ENCODE measurements at places on chromosomes 3 and 15.

DNA sequence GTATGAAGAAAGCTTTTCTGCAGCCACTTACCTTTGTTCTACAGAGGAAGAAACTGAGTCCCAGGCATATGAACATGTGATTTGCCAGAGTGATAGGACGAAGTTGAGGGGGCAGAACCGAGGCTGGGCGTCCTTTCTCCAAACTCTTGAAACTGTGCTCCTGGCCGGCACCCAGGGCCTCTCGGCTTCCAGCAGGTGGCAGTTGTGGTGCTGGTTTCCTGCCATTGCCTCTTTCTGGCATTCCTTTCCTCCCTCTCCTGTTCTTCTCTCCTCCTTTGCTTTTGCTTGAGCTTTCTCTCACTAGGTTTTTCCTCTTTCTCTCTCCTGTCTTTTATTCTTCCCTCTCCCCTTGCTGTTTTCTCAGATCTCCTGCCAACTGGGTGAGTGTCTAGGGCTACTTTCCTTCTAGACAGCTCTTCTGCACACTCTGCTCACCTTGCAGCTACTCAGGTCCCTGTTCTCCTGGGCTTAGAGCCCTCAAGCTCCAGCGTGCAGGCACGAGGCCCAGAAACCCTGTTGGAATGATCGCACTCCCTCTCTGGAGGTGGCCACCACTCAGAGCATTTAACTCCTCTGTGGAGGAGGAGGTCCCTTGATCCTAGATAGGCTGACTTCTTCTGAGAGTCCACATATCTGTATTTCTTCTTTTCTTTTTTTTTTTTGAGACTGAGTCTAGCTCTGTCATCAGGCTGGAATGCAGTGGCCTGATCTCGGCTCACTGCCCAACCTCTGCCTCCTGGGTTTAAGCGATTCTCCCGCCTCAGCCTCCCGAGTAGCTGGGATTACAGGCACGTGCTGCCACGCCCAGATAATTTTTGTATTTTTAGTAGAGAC lies 26.2 kb downstream of the TRAK1 start:
- peak; percentile 33 for DNase-seq

DNA sequence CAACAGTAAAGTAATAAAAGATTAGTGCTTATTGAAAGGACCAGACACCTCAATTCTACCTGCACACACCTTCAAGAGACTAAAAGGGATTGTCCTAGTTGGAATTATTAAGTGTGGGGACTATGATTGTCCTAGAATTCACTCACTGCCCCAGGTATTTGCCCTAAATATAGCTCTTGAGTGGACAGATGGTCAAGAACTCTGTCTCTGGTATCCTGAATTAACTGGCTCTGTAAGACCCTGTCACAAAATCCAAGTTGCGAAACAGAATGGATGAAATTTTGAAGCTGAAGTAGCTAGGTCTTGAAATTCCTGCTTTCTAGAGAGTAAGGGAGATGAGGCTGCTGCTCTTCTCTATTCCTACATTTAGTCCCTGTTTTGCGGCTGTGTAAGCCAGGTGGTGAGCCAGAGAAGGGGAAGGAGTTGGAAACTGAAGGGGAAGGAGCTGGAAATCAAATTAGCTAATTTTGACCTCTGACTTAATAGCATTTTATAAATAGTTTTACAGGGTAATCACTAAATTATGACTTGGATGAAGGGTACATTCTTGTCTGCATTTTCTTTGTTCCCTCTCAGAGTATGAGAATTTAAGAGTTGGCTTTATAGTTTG lies 34.5 kb downstream of the KBTBD12 start:
- no peak for DNase-seq

GRCh38 chr15:45162771-45163507 lies 24.8 kb downstream of the SHF start:
- DNase-seq = peak; percentile 66

- no peak for DNase-seq
Measured at GRCh38 chr3:52841211-52841980, 6.6 kb upstream of the MUSTN1 start.

DNA sequence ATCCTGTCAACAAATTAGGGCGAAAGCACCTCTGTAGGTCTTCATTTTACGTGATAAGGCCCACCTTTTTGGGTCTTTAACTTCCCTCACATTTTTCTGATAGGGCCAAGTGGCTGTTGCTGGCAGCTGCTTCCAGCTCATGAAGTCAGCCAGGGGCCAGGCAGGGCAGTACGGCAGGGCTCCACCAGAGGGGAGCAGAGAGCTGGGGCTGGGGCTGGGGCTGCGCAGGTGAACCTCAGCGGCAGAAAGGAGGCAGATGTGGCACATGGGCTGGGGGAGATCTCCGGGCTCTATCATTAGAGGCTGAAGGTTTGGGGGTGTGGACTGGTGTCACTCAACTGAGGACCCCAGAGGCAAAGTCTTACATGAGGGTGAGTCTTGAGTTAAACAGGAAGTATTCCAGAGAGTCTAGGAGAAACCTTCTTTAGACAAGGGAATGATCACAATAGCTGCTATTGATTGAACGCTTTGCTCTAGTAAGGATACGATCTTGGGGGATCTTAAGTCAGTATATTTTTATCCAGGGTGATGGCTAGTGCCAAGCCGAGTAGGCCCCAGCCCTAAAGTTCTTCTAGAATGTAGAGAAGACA lies 62.8 kb upstream of the MEX3B start:
- peak; percentile 15 for DNase-seq

DNA sequence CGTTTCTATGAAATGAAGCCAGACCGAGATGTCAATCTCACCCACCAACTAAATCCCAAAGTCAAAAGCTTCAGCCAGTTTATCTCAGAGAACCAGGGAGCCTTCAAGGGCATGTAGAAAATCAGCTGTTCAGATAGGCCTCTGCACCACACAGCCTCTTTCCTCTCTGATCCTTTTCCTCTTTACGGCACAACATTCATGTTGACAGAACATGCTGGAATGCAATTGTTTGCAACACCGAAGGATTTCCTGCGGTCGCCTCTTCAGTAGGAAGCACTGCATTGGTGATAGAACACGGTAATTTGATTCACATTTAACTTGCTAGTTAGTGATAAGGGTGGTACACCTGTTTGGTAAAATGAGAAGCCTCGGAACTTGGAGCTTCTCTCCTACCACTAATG lies 41.9 kb upstream of the TRA2B start:
- no peak for DNase-seq

DNA sequence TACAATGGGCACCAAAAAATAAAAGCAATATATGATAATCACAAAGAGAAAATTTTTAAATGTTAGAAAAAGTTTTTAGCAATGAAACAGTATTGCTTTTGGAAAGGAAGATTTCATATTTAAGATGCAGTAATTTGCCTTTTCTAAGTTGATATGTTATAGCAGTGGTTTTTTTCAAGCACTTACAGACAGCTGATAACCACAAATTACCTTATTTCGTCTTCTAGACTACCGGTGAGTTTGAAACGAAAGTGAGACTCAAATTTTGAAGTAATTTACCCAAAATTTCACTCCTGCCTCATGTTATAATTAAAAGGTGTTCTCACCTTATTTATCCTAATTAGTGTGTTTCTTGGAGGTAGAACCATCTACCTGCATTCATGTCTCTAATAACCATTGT lies 207.8 kb downstream of the MCTP2 start:
- DNase-seq = no peak

DNA sequence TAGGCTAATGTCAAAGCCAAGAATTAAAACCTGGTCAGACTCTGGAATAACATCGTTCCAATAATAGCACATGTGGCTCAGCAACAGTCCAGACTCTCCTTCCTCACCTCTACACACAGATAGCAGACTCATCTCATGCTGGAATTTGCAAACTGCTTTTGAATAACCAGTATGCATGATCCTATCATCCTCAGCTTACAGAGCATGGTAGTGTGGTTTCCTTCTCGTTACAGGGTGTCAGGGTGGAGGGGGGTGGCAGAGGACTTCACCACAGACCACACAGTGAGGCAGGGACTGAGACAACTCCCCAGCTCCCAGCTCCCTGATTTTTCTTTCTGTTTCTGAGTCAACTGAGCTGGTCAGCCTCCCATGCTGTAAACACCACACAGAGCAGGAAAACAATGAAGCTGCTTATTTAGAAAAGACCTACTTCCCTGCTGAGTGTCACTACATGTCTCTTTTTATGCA lies 101.6 kb downstream of the RPL22L1 start:
- DNase-seq = no peak

DNA sequence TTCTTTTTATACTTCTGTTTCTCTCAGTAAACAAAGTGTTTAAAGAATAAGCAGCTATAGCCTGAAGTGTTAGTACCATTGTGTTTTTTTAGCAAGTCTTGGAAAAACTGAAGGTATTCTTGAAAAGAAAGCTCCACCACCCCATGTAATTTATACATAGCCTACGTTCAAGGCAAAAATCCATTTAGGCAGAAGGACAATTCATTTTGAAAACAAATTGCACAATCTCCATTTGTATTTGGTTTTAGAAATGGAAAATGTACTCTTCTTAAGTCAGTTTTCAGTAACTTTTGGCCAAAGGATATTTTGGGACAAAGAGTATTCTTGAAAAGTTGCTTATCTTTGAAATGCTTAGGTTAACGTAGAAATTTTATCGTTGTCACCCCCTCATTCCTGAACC lies 34.5 kb downstream of the PTPRG start:
- no peak for DNase-seq

DNA sequence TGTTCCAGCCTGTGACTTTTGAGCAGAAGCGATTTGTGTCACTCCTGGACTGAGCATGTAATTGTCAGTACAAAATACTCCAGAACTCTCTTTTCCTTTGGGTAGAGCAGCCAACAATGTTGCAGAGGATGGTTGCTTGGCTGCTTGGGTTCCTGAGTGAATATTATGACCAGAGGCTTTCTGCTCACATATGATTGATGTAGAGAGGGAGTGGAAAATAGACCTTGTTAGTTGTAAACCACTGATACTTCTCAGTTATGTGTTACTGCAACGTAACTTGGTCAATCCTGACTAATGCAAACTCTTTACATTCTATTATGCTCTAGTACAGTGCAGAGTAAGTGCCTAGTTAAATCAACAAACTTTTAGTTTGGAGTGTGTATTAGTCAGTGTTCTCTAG lies 322.6 kb upstream of the KCNH8 start:
- DNase-seq = no peak

- no peak for DNase-seq
Measured at GRCh38 chr3:186138272-186138981, 29.5 kb upstream of the ETV5 start.

DNA sequence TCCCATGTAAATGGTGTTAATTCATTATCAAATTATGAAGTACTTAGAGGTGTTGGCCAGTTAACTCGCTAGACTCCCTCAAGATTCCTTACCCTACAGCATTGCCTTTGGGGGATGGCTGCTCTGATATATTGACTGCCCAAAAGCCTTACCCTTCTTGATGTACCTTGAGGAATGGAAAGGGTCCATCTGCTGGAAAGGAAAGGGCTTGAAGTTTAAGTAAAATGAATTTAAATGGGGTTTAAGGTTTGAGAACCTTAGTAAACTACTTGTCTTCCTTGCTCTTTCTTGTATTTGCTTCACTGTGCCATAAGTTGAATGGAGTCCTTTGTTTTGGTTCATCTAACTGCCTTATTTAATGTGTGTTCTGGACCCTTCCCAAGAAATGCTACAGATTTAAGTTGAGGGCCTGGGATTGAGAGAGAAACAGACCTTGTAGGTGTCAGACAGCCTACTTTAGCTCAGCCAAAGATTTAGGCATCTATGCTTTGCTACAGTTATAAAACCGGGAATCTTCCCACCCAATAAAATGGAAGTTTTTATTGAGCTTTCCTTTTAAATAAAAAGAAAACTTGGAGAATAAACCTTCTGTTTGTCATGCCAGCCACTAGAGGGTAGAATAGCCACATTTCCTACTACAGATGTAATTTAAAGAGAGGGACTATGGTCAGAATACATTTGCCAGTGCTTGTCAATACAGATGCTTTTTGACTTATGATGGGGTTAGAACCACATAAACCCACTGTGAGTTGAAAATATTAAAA lies 25.3 kb downstream of the CMSS1 start:
- DNase-seq = peak; percentile 12

DNA sequence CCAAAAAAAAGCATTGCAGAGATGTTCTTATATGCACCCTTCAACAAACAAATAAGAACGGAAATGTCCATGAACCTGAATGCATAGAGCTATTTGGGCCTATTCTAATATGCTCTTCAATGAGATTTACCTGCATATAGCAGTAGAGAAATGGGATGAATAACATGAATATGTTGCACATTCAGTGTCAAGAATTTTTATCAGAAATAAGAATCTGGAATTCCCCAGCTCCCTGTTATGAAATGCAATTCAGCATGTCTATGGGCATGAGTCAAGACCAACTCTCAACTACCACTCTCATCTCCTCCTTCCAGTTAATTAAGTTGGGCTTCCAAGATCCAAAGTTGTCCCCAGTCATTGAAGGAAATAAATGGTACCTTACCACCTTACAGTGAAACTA lies 133.7 kb upstream of the ALCAM start:
- DNase-seq = no peak

- DNase-seq = no peak
Measured at GRCh38 chr3:16741890-16742289, 136.7 kb upstream of the DAZL start.
